ENCODE measurements at places on chromosomes 16 and 17.

DNA sequence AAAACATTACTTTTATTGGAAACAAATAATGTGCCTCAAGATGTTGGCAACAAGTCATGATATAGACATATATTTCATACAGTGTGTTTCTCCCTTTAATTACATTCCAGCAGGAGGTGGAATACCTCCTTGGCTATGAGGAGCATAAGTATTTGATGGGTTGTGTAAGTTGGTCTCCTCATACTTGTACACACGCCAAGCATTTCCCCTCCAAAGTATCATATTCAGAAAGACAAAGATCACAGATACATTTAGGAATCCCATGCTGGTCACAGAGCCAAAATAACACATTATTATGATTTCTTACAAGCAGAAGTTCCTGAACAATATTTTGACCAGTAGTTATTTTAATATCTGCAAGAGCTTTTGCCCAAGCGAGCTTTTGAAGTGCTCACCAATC is 57.8 kb downstream of the WSB1 start:
- no peak for DNase-seq

- no peak for DNase-seq
These were observed 19.7 kb downstream of the CIITA start for GRCh38 chr16:10896723-10897122.

DNA sequence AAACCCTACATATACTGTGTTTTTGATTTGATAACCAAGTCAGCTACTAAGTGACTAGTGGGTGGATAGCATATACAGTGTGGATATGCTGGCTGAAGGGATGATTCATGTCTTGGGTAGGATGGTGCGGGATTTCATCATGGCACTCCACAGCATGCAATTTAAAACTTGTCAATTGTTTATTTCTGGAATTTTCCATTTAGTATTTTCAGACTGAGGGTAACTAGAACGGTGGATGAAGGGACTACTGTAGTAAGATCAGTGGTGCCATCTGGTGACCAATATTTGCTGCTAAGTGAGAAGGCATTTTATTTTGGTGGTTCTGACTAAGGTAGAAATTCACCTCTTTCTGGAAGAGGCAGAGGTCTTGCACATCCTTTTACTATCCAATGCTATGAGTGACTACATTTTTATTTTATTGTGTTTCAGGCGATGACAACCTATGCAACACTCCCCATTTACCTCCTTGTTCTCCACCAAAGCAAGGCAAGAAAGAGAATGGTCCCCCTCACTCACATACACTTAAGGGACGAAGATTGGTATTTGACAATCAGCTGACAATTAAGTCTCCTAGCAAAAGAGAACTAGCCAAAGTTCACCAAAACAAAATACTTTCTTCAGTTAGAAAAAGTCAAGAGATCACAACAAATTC is 3.1 kb downstream of the CDC6 start:
- peak; percentile 70 for DNase-seq

- no peak for DNase-seq
These were observed 3.7 kb downstream of the CHST5 start for GRCh38 chr16:75532142-75532765.

Measured in foreskin melanocyte (primary cell).